Urothelium cell line (cell line): ENCODE measurements at places on chromosomes 13 and 19.
A peak's percentile ranks its signal among the peaks of the same experiment; 100 is the strongest.

DNA sequence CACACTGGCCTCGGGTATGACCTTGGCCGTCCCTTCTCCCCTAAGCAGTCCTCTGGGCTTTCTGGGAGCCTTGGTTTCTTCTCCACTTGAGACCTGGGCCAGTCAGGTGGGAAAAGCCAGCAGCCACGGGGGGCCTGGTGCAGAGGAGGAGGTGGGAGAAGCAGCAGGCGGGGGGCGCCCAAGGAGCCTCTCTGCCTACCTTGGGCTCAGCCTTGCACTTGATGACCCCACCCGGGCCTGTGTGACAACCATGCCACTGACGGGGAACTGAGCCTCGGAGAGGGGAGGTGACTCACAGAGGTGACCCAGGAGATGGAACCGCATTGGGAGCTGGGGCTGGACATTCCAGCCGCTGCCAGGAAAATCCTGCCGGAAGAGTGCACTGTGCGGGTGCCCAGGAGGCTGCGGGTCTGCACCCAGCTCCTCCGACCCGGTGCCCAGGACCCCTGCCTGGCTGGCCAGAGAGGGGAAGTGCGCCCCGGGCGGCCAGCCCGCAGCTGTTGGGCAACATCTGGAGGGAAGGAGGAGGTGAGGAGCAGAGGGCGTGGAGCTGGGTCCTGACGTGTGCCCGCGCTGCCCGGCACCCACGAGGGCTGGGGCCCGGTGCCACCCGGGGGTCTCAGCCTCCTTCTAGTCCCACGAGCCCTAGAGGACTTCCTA, 23.4 kb upstream of the SLC7A10 start:
- peak; percentile 52 for DNase-seq

DNA sequence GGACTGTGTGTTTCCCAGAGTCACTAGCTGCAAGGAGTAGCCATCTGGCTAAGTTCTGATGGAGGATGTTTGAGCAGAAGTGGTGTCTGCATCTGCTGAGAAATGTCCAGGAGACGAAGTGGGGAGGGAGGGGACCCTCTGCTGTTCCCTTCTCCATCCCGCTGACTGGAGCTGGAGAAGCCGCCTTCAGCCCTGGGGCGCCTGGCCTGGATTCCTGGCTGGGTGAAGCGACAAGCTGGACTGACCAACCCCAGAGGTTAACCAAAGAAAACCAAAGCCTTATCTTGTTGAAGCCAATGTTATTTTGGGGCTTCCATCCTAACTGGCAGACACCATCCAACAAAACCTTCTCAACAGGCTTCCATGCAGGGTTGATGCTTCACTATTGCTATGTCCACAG, 67.6 kb downstream of the SLC7A1 start:
- no peak for DNase-seq

DNA sequence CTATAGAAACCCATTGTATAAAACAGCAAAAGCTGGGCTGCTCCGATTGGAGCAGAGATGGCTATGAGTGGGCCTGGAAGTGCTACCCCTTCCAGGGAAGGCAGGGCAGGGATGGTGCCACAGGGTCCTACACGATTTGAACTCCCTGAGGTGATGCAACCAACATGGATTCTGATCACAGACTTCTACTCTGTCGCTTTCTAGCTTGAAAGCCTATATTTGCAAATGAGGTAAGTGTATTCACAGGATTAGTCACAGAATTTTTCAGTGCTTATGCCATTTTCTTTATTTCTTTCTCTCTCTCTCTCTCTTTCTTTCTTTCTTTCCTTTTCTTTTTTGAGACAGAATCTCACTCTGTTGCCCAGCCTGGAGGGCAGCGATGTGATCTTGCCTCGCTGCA, 179.0 kb downstream of the SPRY2 start:
- DNase-seq: no peak

DNA sequence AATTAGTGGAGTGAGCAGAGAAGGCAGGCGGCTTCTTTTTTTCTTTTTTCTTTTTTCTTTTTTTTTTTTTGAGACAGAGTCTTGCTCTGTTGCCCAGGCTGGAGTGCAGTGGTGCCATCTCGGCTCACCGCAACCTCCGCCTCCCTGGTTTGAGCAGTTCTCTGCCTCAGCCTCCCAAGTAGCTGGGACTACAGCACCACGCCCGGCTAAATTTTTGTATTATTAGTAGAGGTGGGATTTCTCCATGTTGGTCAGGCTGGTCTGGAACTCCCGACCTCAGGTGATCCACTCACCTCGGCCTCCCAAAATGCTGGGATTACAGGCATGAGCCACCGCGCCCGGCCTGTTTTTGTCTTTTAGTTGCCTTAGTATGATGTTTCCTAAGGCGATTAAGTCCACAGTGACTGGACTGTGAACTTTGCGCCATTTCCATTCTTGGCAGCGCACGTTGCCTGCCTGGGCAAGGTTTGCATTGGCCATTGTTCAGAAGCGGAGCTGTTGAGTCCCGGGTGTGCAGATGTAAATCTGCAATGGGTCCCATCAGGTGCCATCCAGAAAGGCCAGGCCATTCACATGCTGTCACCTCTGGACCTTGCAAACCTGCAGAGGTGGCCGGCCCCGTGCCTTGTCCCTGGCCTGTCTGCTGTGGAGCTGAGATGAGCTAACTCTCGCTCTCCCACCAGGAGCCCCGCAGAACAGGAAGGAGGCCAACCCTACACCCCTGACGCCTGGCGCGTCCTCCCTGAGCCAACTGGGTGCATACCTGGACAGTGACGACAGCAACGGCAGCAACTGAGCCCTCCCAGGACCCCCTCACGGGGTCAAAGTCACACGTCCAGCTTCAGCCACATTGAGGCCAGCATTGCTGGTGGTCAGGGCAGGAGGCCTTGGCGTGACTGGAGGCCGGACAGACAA, 10.9 kb upstream of the SHD start:
- DNase-seq: no peak

DNA sequence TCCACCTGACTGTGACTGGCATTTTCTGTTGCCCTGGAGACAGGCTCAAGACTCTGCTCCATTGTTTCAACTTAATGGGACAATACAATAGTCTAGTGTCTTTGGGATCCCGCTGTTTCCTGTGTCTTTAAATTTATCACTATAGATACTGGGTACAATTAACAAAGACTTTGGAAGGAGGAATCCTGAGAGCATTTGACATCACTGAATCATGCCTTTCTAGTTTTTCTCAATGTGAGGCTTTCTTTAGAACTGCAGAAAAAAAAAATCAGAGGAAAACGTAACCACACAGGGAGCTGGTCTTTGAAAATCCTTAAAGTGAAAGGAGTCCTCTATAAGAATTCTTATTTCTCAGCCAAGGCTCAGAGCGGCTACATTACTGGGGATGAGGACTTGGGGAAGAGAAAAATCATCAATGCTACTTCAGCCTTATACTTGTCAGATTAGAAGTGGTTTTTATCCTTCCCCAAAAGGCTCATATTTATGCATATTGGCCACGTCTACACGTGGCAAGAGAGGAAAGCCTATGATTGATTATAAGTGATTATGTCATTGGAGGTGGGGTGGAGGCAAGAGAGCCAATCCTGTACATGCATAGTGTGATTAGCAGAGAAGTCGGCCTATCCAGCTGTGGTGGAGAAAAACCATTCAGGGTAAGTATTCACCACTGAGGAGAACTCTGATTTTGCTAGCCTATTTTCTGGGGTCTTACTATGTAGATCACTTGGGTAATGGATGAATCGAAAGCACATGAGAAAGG, 34.4 kb upstream of the UBL3 start:
- DNase-seq: peak; percentile 27

- no peak for DNase-seq
Measured at GRCh38 chr13:110289661-110290060, 17.3 kb downstream of the COL4A1 start.

DNA sequence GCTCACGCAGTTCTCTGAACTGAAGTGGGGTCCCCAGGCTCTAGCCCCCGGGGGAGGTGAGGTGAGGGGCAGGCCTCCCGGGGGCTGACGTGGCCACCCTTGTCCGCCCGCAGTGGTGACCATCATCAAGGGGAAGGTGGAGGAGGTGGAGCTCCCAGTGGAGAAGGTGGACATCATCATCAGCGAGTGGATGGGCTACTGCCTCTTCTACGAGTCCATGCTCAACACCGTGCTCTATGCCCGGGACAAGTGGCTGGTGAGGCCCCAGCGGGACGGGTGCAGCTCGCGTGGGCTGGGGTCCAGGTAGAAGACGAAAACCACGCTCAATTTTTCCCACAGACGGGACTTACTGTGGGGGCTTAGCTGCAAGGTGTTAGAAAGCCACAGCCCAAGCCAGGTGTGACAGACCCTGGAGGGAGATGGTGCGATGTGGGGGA, 5.6 kb upstream of the ADM5 start:
- DNase-seq: no peak

DNA sequence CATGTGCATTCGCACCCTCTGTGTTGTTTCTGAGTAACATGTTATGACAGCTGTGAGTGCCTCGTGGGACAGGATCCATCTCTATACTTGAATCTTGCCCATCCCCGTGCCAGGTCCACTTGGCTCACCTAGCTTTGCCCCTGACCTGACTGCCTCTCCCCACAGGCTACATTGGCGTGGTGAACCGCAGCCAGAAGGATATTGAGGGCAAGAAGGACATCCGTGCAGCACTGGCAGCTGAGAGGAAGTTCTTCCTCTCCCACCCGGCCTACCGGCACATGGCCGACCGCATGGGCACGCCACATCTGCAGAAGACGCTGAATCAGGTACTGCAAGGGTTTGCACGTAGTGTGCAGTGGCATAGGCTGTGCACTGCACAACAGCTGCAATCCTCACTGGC, 53.2 kb downstream of the TMED1 start:
- DNase-seq: no peak

GRCh38 chr13:46289260-46289955, 77.7 kb downstream of the LRRC63 start:
- DNase-seq: no peak
